ENCODE measurements at places on chromosomes 12 and 14.

DNA sequence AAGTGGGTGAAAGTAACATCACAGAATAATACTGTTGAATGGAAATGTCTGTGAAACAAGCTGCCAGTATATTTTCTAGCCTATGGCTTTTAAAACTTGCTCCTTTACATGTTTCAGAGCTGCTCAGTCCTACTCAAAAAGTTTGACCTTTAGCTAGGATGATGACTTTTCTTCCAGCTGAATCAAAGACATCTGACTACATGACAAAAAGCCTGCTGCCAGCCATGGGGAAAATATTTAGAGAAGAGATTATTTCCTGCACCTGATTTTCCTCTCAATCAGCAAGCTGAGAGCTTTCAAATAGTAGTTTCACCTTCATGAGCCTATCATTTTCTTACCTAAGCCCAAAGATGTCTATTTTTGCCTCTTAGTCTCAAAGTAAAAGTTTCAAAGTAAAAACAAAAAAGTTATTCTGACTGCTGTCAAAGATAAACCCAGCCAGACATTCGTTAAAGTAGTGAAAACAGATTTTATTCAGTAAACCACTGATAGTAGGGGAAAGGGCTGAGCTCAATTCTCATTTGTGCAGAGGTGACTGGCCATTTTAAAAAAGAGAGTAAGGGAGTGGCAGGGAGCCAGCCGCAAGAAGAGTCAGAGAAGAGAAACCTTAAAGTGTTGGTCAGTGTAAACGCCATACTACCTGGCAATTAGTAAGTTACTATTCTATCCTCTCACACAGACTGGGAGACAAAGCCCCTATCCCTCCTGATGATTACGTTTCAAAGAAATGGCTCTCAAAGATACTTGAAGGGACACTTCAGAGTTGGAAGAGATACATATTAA, 2.2 kb downstream of the ATP6V1D start:
- no peak for DNase-seq

- DNase-seq: no peak
Observed at GRCh38 chr14:37272569-37272968, 74.8 kb downstream of the MIPOL1 start.

DNA sequence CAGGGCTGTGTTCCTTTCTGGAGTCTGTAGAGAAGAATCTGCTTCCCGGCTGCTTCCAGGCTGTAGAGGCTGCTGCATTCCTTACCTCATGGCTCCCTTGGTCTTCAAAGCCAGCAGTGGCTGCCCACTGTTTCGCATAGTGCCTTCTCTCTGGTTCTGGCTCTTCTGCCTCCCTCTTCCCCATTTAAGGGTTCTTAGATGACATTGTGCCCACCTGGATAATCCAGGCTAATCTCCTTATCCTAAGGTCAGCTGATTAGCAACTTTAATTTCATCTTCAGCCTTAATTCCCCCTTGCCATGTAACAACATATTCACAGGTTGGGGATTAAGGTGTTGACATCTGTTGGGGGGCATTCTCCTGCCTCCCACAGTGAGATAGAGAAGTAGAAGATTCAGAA, 208.6 kb upstream of the TMTC1 start:
- DNase-seq: no peak

- no peak for DNase-seq
Observed at GRCh38 chr12:53255996-53256395, 12.1 kb upstream of the ESPL1 start.

GRCh38 chr12:88036353-88036965, 7.3 kb upstream of the C12orf50 start:
- DNase-seq: no peak

DNA sequence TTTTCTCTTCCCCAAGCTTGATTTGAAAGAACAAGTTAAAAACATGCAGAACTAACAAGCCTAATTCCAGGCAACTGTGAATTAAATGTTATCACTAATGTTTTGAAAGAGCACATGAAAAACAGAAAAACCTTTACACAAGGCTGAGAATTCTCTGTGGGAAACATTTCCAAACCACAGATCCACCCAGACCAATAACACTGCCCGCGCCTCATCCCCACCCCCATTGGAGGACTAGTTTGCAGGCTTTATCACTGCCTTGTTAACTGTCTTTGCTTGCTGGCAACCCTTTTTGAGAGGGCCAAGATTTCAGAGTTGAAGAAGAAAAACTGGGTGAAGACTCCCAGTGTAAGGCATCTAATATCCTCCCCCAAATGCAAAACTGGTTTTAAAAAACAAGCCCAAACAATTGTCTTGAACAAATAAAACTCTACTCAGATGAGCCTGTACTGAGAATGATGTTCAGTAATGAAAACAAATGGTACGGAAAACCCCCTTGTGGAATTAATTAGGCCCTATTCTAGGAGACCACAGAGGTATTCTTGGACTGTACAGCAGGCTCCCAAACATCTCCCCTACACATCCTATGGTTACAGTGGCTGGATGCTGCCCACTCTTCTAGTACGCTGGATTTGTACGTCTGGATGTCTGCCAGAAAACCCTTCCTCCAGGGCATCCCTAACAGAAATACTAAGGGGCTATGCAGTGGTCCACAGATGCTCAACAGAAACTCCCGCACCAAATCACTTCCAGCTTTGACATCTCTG, 5.8 kb downstream of the MAX start:
- DNase-seq: peak; percentile 37
